ENCODE measurements at places on chromosomes 3 and 15. TPM values are rescaled to one million over a fixed set of nuclear protein-coding genes. Genes with fewer than 3 reads are reported as not detected.

CHRNA3 gene
- total RNA-seq = not detected

EFHB gene
- total RNA-seq = 0.11 TPM

GRAMD1C gene
- 13.8 TPM for total RNA-seq

ADCY5 gene
- total RNA-seq = 0.16 TPM

JMJD7 gene
- total RNA-seq = 9.4 TPM

PPP1R2 gene
- 75.1 TPM for total RNA-seq

OCA2 gene
- not detected for total RNA-seq

FHIT gene
- total RNA-seq = not detected

FES gene
- 0.16 TPM for total RNA-seq

CMTM6 gene
- total RNA-seq = 204 TPM

MESP2 gene
- total RNA-seq = not detected

ZNF501 gene
- 4.4 TPM for total RNA-seq

PLSCR4 gene
- 7.8 TPM for total RNA-seq

SPSB4 gene
- total RNA-seq = 0.05 TPM

FEZF2 gene
- not detected for total RNA-seq

HACL1 gene
- total RNA-seq = 7.5 TPM

COL6A5 gene
- total RNA-seq = not detected

TM4SF1 gene
- 140 TPM for total RNA-seq

MEX3B gene
- 20.4 TPM for total RNA-seq

DET1 gene
- total RNA-seq = 5.5 TPM

KLHL25 gene
- 4.0 TPM for total RNA-seq

TRPM1 gene
- total RNA-seq = 0.08 TPM

SENP5 gene
- 35.6 TPM for total RNA-seq

SLC24A5 gene
- not detected for total RNA-seq

ANP32A gene
- 91.2 TPM for total RNA-seq

HAUS2 gene
- total RNA-seq = 88.9 TPM
